Mucosa of gallbladder (tissue), 1 donor: ENCODE measurements at places on chromosomes 2 and 18.

- DNase-seq: no peak
Observed at GRCh38 chr2:149819356-149819957, 231.9 kb upstream of the MMADHC start.

GRCh38 chr2:69299772-69300516 is 87.1 kb downstream of the GFPT1 start:
- no peak for DNase-seq

GRCh38 chr2:239544918-239545465 is 144.2 kb upstream of the HDAC4 start:
- DNase-seq: no peak

DNA sequence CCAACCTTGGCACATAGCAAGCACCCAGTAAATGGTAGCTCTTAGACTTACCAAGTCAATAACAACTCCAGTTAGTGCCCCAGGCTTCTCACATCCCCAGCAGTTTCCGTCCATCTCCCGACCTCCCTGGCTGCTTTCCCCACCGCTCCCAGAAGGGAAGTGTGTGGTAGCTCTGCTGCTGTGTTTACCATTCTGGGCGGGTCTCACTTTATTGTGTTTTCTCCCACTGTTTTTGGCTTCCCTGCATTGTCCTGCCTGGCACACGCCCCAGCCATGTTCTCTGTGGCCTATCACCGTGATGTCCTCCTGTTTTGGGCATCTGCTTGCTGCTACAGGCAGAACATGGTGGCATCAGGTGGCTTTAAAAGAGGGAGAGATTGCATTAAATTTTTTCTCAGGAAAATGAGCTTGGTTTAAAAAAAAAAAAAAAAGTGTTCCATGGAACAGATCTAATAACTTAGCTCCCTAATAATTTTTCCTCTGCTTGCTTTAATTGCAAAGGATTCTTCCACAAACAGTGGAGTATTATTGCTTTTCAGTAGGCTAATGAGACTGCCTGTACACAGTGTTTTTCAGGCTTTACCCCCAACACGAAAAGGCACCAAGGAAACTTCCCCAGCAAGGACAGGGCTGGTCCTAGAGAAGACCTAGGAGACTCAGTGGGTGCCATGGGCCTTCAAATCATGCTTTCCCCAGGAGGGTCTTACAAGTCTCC is 8.0 kb upstream of the COX7A2L start:
- no peak for DNase-seq

GRCh38 chr2:95264624-95265023 is 9.6 kb upstream of the PROM2 start:
- no peak for DNase-seq

DNA sequence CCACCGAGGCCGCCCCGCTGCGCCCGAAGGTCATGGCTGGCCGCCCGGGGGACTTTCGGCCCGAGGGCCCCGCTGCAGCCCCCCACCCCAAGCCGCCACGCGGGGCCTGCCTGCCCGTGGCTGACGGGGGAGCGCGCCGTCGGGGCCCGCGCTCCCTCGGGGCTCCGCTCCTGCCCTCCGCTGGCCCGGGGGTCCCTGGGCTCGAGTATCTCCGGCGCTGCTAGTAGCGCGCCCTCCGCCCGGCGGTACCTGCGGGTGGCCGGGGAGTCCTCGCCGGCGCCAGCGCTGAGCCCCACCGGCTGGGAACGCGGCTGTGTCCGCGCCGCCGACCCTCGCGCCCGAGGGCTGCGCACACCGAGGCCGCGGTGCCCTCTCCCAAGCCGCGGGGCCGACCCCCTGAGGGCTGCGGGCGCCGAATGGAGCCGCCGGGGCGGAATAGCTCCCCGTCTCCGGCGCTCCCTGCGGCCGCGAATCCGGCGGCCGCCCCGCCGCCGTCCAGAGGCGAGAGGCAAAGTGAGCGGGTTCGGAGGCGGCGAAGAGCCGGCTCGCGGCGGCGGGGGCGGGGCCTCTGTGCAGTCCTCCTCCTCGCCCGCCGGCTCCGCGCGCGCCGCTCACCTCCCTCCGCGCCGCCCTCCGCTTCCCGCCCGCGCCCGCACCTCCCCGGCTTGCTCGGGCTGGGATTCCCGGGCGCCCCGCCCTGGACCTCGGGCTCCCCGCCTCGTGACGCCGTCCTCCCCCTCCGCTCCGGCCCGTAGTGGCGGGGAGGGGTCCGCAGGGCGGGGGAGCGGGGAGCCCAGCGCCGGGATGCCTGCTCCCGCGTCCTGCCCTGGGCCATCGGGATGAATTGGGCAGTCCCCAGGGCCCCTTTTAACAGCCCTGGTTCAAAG is at the start of gene KCNG3:
TSS of gene KCNG3 (minus strand) at position 515 of the 887 bp plus-strand sequence. CDS start at position 34, 481 bp downstream.
- peak; percentile 46 for DNase-seq

GRCh38 chr2:94984964-94985575 is 40.4 kb upstream of the MAL start:
- DNase-seq: no peak

DNA sequence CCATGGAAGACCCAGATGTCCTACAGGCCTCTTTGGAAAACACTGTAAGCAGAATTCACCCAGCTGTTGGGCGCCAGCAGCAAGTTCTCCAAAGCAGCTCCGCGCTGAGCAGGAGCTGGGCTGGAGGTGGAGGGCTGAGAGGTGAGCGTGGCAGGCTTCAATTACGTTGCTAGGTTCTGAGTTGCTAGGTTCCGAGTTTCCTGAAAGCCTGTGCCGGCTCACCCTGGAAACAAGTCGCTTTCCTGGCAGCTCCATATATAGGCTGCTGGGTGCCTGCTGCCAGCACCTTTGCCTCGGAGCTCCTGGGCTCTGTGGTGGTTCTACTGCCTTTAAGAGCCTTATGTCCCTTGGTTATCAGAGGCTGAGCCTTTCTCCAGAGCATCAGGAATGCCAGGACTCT is 14.4 kb upstream of the EGR4 start:
- no peak for DNase-seq

DNA sequence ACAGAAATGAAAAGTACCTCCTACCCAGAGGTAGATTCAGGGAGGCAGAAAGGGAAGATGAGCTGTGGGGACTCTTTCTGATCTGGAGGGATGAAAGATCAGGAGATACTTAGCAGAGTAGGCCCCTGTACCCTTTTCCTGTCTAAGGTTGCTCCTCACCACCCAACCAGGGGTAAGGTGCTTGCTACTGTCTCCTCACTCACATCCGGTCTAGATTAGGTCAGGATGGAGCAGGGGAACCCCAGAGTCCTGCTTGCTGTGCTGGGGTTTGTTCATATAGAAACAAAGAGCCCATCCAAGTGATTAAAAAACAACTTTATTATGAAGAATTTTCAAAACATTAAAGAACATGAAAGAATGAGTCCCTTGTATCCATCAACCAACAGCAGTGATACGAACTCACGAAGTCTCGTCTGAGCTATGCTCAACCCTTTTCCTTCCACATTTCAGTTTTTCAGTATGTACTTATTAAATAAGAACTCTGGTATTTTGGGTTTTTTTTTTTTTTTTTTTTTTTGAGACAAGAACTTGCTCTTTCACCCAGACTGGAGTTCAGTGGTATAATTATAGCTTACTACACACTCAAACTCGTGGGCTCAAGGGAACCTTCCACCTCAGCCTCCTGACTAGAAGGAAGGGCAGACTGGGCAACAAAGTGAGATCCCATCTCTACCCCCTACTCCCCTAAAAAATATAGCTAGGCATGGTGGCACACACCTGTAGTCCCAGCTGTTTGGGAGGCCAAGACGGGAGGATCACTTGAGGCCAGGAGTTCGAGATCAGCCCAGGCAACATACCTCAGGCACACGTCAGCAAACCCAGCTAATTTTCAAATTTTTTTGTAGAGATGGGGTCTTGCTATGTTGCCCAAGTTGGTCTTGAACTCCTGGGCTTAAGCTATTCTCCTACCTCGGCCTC is 28.5 kb upstream of the MCFD2 start:
- no peak for DNase-seq
